ENCODE measurements at places on chromosomes 7 and 10.

DNA sequence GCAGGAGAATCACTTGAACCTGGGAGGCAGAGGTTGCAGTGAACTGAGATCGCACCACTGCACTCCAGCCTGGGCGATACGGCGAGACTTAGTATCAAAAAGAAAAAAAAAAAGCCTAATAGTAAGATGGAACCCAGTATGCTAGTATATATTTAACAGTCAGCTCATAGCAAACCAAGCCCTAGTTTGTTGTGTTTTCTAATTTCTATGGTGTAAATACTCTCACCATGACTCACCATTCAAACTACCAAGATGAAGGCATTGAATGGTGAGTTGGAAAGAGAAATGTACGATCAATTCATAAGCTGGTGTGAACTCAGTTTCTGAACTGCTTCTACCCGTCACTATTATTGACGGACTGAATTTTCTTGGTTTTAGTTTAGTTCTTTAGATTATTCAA, 173.7 kb upstream of the KAT6B start:
- no peaks in the 10 kb centered on the region for H3K36me3 ChIP-seq
- no peak for DNase-seq
- no peaks in the 10 kb centered on the region for H3K4me1 ChIP-seq
- H3K4me3 ChIP-seq, result no peak overlapping the region

GRCh38 chr7:144378651-144379050, 23.4 kb downstream of the ARHGEF5 start:
- no peaks in the 10 kb centered on the region for H3K4me1 ChIP-seq
- no peak overlapping the region for H3K27ac ChIP-seq
- no peak overlapping the region for H3K4me3 ChIP-seq
- H3K27me3 ChIP-seq, result no peaks in the 10 kb centered on the region
- H3K36me3 ChIP-seq, result peaks cover 32% of the 10 kb centered on the region

DNA sequence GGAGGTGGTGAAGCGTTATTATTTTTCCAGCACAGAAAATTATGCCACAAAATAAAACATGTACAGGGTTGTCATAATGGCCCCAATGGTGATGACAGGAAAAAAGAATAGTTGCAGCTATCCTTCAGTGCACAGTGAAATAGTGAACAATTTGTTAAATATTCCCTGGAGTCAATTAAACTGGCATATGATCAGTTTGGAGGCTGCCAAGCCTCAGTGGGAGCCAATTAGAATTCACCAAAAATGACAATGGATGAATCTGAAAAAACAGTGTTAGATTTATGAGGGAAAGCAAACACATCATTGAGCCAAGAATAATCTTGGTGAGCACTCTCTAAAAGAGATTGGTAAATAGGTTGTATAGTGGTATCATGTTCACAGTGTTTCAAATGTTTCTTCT, 146.3 kb downstream of the OTUD1 start:
- DNase-seq, result no peak
- peaks cover 8% of the 10 kb centered on the region for H3K27me3 ChIP-seq
- no peaks in the 10 kb centered on the region for H3K36me3 ChIP-seq
- H3K4me1 ChIP-seq, result no peaks in the 10 kb centered on the region

GRCh38 chr7:155477476-155477875, 19.5 kb downstream of the EN2 start:
- peaks cover 94% of the 10 kb centered on the region for H3K27me3 ChIP-seq
- DNase-seq, result no peak
- H3K4me1 ChIP-seq, result no peaks in the 10 kb centered on the region
- no peak overlapping the region for H3K27ac ChIP-seq
- H3K4me3 ChIP-seq, result no peak overlapping the region

GRCh38 chr7:16416289-16417282, 4.8 kb downstream of the CRPPA start:
- H3K4me1 ChIP-seq, result no peaks in the 10 kb centered on the region
- no peak overlapping the region for H3K27ac ChIP-seq
- DNase-seq, result no peak
- no peaks in the 10 kb centered on the region for H3K27me3 ChIP-seq
- peak overlapping the region; percentile 39 for H3K4me3 ChIP-seq

DNA sequence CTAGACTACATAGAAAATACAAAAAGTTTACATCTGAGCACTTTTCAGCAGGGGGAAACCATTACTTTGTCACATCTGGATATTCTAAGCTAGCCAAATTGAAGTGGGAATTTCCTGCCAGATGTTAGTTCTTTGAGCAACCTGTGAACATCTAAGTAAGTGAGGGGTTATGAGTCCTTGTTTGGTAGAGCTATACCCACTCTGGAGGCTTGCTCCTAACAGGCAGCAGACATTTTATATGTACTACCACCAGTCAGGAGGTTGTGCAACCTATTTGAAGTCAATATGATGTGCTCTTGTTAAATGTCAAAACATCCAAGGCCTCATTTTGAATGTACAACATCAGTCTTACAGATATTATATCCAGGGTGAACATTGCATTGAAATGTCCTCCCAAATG, 143.3 kb upstream of the KAT6B start:
- H3K4me3 ChIP-seq, result no peak overlapping the region
- DNase-seq, result no peak
- no peak overlapping the region for H3K27ac ChIP-seq
- no peaks in the 10 kb centered on the region for H3K36me3 ChIP-seq

- H3K27ac ChIP-seq, result no peak overlapping the region
- no peaks in the 10 kb centered on the region for H3K4me1 ChIP-seq
- peaks cover 19% of the 10 kb centered on the region for H3K36me3 ChIP-seq
- no peak overlapping the region for H3K4me3 ChIP-seq
- no peak for DNase-seq
- H3K27me3 ChIP-seq, result no peaks in the 10 kb centered on the region
These were observed 37.4 kb downstream of the DNAJC9 start for GRCh38 chr10:73209705-73210104.

DNA sequence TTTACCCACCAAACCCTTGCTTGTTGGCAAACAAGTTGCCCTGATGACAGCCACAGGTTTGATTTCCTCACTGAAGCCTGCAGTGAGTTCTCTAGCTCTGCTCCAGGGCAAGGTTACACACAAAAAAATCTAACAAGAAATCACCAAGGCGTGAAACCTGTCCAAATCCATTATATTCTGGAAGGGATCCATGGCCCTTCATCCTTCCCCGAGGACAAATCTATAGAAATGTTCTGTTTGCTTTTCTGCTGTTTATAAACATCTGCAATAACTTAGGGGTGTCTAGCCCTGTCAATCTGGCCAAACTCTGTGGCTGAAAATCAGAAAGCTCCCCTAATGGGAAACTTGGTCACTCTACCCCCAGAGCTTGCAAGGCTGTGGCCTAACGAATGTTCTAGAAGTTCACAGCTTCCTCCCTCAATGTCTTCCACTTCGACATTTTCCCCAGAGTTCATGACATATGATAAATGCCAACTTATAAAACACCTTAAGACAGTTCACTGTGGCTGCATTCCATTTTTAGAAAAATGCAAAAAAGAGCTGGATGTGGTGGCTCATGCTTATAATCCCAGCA, 164.5 kb downstream of the PRPF18 start:
- no peak for DNase-seq
- H3K4me1 ChIP-seq, result no peaks in the 10 kb centered on the region
- H3K4me3 ChIP-seq, result no peak overlapping the region
- no peaks in the 10 kb centered on the region for H3K36me3 ChIP-seq

- H3K27ac ChIP-seq, result no peak overlapping the region
- no peak for DNase-seq
- no peak overlapping the region for H3K4me3 ChIP-seq
- no peaks in the 10 kb centered on the region for H3K36me3 ChIP-seq
These were observed 18.9 kb upstream of the TMEM273 start for GRCh38 chr10:49207113-49207512.

DNA sequence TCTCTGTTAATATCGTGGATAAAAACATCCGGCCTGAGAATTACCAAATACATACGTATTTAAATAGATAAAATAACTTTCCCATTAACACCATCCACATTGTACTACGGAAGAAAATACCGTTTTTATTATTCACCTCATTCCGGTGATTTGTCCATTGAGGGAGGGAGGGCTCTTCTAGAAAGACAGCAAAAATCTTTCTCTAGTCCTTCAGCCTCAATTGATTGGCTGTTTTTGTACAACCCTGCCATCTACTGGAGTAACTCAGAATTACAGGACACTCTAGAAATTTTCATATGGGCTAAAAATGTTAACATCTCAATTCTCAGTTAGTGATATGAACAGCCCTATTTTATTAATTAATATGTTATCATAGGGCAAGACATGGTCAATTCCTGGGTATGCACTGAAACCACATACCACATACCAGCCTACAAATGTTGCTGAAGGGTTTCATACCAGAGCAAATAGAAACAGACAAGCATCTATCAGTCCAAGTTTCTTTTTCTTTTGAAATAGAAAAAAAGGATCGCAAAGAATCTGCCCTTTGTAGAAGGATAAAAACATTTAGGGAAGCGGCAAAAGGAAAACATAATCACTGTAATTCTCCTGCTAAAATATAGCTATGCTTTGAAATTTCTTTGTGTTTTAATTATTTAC, 55.8 kb upstream of the CDCA7L start:
- H3K27me3 ChIP-seq, result peaks cover 32% of the 10 kb centered on the region
- H3K36me3 ChIP-seq, result no peaks in the 10 kb centered on the region
- H3K27ac ChIP-seq, result no peak overlapping the region
- DNase-seq, result no peak
- no peak overlapping the region for H3K4me3 ChIP-seq

DNA sequence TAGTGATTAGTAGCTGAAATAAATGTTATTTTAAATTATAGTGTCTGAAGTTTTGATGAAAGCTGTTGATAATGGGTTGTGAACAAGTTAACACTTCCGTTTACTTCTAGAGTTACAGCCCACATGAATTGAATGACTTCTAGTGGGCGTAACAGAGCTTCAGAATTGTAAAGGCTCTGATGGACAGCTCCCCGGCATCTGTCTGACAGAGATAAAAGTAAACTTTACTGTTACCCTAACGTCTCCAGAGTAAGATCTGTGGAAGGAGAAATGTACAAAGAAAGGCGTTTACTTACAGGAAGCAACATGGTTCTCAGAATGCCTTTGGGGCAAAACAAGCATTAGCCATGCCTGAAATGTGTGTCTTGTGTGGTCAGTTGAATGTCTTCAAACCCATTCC, 124.4 kb downstream of the ADARB2 start:
- peak; percentile 34 for DNase-seq
- H3K4me1 ChIP-seq, result peaks cover 10% of the 10 kb centered on the region
- no peak overlapping the region for H3K27ac ChIP-seq
- no peaks in the 10 kb centered on the region for H3K27me3 ChIP-seq
- no peaks in the 10 kb centered on the region for H3K36me3 ChIP-seq
- no peak overlapping the region for H3K4me3 ChIP-seq

DNA sequence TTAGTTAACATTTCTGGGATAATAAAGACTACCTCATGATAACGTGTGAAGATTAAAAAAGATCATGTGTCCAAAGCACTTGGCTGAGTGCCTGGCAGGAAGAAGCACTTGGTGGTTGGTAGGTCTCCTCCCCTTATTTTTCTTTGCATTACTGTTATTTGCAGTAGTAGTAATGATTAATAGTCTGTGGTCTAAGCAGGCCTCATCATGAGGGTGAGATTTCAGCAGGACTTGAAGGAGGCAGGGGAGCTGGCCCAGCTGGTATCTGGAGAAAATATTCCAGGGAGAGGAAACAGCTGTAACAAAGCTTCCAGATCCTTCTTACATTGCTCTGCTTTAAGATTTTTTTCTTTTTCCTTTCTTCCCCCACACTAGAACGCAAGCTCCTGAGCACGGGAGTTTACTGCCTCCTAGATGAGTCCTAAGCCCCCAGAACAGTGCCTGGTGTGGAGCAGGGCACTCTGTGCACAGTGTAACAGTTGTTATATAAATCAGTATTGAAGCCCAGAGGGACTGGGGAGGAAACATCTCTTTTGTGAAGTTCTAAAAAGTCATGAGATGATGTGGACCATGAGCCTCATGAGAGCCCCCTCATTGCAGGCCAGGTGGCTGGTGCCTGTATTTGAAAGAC, 31.1 kb upstream of the RHEB start:
- H3K36me3 ChIP-seq, result no peaks in the 10 kb centered on the region
- no peaks in the 10 kb centered on the region for H3K27me3 ChIP-seq
- no peak overlapping the region for H3K4me3 ChIP-seq
- no peaks in the 10 kb centered on the region for H3K4me1 ChIP-seq
- no peak overlapping the region for H3K27ac ChIP-seq
- DNase-seq, result no peak

DNA sequence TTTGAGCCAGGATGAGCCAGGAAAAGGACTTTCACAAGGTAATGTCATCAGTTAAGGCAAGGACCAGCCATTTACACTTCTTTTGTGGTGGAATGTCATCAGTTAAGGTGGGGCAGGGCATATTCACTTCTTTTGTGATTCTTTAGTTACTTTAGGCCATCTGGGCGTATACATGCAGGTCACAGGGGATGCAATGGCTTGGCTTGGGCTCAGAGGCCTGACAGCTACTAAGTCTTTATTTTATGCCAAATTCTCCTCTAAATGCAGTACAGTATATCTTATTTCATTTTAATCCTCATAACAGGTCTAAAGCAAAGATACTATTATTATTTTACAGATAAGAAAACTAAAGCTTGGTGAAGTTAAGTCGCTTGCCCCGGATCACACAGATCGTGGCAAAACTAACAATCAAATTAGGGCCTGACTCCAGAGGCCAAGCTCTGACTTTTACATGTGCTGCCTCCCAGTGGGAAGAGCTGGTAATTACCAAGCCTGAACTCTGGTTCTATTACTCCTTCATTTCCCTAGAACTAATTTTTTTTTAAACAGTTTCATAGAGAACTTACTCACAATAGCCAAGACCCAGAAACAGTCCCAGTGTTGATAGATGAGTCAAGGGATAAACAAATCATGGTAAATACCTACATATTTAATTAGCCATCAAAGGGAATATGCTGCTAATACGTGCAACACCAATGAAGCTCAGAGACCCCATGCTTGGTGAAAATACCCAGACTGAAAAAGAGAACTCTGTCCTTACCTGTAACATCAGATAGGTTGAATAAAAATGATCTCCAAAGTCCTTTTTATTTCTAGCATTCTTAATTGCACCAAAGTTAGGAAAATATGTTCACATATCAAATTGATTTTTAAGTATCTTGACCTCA, 35.4 kb downstream of the C7orf25 start:
- peak; percentile 87 for DNase-seq
- no peak overlapping the region for H3K27ac ChIP-seq
- no peaks in the 10 kb centered on the region for H3K4me1 ChIP-seq
- no peaks in the 10 kb centered on the region for H3K27me3 ChIP-seq

- no peak overlapping the region for H3K4me3 ChIP-seq
- no peaks in the 10 kb centered on the region for H3K27me3 ChIP-seq
- no peak for DNase-seq
- no peak overlapping the region for H3K27ac ChIP-seq
These were observed 15.5 kb upstream of the SLC29A3 start for GRCh38 chr10:71303569-71303907.

- DNase-seq, result no peak
- H3K4me3 ChIP-seq, result no peak overlapping the region
- H3K36me3 ChIP-seq, result no peaks in the 10 kb centered on the region
- no peaks in the 10 kb centered on the region for H3K27me3 ChIP-seq
- no peak overlapping the region for H3K27ac ChIP-seq
These were observed 144.5 kb downstream of the NEURL1 start for GRCh38 chr10:103637927-103638557.

DNA sequence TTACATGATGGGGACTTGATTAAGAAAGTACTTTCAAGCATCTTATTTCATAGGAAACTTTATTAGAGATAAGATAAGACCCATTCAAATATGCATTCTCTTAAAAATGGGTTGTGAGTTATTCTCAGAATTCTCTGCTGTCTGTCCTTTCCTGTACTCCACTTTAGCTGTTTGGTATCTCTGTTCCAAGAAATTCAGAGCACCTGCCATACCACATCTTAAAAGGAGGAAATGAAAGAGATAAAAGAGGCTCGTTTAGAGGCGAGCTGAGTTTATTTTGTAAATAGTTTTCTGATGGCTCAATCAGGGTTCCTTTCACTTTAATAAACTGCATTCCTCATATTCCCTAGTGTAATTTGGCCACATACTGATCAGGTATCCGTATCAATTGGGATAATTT, 87.2 kb downstream of the MDFIC start:
- H3K27ac ChIP-seq, result no peak overlapping the region
- no peak for DNase-seq
- peaks cover 16% of the 10 kb centered on the region for H3K4me1 ChIP-seq
- no peak overlapping the region for H3K4me3 ChIP-seq

Data from endodermal cell (in vitro differentiated cells).